NCI-H510A treated with DMSO at 0.1 percent for 48 hours (cell line): ENCODE measurements at places on chromosomes 12 and 14.

GRCh38 chr12:82486524-82487235, 128.4 kb downstream of the METTL25 start:
- no peak for DNase-seq

- DNase-seq = no peak
These were observed 166.1 kb downstream of the PAWR start for GRCh38 chr12:79524507-79525148.

- no peak for DNase-seq
These were observed 79.1 kb upstream of the EGLN3 start for GRCh38 chr14:34029921-34030334.

GRCh38 chr14:71327691-71328090, 420.4 kb downstream of the PCNX1 start:
- DNase-seq = no peak

DNA sequence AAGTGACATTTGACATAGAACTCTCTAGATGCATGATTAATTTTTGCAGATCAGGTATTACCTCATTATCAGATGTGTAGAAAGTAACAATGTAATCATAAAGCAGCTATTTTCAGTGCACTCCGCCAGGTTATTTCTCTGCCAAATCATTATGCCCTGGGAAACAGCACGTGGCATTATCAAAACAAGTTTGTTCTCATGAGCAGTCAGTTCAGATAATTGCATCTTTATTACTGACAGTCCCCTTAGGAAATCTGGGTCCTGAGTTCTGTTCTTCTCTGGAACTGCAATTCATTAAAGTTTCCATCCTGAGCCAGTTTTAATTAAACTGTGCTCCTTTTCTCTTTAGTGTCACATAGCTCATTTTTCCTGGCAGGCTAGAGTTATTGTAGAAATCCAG, 94.7 kb upstream of the KRR1 start:
- no peak for DNase-seq

DNA sequence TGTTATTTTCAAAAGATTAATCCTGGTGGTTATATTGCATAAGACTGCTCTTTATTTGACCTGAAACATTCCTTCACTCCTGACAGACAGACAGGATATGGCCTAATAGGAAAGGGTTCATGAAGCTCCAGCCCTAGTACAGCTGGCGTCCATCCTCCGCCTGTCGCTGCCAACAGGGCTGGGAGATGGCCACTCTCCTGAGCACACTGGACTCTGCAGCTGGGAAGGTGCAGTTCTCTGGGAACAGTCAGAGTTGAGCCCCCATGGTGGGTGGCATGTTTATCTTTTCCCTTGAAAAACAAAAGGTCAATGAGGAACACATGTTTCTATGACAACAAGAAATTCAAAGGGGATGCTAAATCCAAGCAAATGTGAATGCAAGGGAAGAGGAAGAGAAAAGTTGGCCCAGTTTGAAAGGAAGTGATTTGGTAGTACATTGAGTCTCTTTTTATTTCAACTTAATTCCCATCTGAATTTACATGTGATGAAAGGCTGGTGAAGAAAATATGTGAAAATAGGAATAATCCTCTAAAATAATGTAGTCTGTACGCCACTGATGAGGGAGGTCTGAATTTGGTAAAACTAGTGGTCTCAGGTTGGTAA, 89.9 kb upstream of the DCN start:
- no peak for DNase-seq

GRCh38 chr12:19841451-19841850, 402.2 kb downstream of the AEBP2 start:
- DNase-seq = no peak

DNA sequence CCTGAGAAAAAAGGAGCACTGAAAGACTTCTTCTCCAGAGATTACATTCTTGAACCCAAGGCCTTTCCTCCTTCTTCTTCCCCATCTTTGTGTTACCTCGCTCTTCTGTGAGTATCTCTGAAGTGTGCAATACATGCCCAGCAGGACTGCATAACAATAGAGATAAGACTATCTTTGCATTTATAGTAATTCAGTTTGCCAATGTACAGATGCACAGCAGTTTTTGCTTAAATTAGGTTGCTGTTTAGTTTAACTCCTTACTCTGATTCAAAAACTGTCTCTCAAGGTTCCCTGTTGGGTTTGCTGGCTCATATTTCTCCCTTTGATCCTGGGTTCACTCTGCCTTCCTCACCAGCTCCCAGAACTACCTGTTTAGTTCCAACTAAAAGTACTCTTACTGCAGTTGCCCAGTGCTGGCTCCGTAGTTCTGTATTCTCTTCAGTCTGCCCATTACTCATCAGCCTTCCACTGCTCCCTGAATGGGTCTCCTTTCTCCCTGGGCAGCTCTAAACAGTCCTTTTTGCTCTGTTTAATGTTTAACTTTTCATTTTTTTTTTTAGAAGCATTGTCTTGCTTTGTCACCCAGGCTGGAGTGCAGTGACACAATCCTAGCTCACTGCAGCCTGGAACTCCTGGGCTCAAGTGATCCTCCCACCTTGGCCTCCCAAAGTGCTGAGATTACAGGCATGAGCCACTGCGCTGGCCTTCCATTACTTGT, 180.6 kb upstream of the CAND1 start:
- DNase-seq = no peak

GRCh38 chr12:23921099-23921856, 28.2 kb downstream of the SOX5 start:
- DNase-seq = no peak

DNA sequence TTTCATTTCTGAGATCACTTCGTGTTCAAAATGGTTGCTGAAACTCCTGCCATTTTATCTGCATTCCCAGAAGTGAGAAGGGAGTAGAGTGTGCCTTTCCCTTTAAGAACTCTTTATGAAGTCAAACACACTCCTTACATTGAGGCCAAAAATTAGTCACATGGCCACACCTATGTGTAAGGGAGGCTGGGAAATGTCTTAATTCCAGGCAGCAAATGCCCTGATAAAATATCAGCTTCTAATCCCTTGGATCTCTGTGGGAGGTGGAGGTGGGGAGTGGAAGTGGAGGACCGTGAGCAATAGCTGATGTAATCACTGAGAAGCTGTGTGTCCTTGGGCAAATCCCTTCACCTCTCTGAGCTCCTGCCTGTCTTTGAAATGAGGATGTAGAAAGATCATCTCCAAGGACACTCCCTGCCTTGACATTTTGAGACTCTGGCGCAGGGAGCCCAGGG, 22.7 kb upstream of the ANKRD9 start:
- DNase-seq = no peak

DNA sequence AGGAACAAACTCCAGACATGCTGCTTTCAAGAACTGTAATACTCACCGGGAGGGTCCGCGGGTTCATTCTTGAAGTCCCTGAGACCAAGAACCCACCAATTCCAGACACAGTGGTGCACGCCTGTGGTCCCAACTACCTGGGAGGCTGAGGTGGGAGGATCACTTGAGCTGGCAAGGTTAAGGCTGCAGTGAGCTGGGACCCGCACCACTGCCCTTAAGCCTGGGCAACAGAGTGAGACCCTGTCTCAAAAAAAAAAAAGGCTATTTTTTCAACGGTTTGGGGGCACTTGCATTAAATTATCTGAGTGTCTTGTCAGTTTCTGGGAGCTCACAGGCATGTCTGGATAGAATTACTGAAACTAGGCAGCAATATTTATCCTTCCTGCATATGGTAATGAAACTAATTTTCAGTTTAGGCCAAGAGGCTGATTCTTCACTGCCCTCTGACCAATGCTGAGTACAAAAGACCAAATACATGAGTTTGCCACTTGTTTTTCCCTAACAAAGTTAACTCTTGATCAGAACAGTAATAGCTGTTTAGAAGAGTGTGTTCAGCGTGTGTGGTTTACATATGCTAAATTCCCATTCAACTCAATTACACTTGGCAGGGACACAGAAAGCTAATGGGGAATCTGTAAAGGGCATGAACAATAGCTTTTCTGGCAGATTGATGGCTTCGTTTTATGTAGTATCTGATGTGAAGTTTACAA, 65.8 kb upstream of the RASSF3 start:
- peak; percentile 18 for DNase-seq

DNA sequence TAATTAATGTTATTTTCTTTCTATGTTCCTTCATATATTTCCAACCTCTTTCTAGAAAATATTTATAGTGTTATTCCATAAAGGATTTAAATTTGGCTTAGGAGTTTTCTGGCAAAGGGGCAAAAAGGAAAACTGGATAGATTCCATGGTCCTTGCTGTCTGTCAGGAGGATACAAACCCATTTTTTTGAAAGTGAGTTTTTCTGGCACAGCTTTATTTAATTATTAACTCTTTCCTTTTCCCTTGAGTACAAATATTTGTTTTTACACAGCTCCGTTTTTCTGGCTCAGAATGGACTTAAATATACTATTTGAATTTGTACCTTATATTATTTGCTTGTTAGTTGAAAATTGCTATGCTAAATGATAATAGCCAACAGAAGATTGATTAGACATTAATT, 56.3 kb downstream of the MNAT1 start:
- DNase-seq = no peak

DNA sequence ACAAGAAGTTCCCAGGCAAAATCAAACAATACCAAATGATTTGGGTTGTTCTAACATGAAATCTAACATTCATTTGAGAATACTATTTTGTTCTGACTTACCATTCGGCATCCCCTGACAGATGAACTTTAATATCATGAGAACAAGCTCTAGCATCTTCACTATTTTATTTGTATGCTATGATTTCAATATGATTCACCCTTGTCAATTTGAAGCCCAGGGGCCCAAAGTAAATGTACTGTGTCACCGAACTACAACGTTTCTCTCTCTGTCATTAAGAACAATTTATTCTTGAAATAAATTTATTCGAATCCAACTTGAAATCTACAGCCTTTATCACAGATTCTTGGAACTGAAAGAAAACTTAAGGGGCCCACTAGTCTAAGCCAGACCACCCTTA, 146.2 kb upstream of the RASSF8 start:
- no peak for DNase-seq

- DNase-seq = no peak
These were observed 3.6 kb upstream of the NINJ2 start for GRCh38 chr12:666766-667308.
